ENCODE measurements at places on chromosomes 3 and 15. TPM values are rescaled to one million over a fixed set of nuclear protein-coding genes. Genes with fewer than 3 reads are reported as not detected.

Gene COL8A1
- not detected for total RNA-seq

Gene APPL1
- 68.7 TPM for total RNA-seq

Gene GRM2
- total RNA-seq: 0.16 TPM

Gene MITF
- total RNA-seq: 2.2 TPM

Gene BFSP2
- total RNA-seq: 0.41 TPM

Gene RTP1
- total RNA-seq: not detected

Gene THRB
- not detected for total RNA-seq

Gene EDC3
- total RNA-seq: 19.7 TPM

Gene ALS2CL
- total RNA-seq: 6.5 TPM

Gene NMNAT3
- total RNA-seq: not detected

Gene SLC49A4
- total RNA-seq: 19.8 TPM

Gene STRC
- total RNA-seq: 0.42 TPM

Gene VWA5B2
- 1.0 TPM for total RNA-seq

Gene ST8SIA2
- total RNA-seq: 2.1 TPM

Gene TM4SF4
- not detected for total RNA-seq

Gene CCR5
- total RNA-seq: not detected

Gene ANP32A
- total RNA-seq: 246 TPM

Gene PEX11A
- 2.0 TPM for total RNA-seq

Gene CCK
- not detected for total RNA-seq

Gene KCNAB1
- not detected for total RNA-seq

Gene CTXN2
- total RNA-seq: not detected

Gene C3orf22
- not detected for total RNA-seq

Gene KBTBD13
- total RNA-seq: 0.15 TPM

Gene INKA1
- total RNA-seq: 0.61 TPM

Gene SCN5A
- total RNA-seq: 13.1 TPM

Gene TAGLN3
- 19.1 TPM for total RNA-seq

Gene KLHL40
- 0.71 TPM for total RNA-seq

Gene LPCAT4
- total RNA-seq: 30.7 TPM

Gene KLF15
- 3.3 TPM for total RNA-seq

Gene PPARG
- total RNA-seq: 0.08 TPM

Gene PLS1
- total RNA-seq: 27.2 TPM

Gene GOLGA6D
- total RNA-seq: not detected

Gene LSMEM2
- not detected for total RNA-seq

Gene SPINT1
- not detected for total RNA-seq

Gene UACA
- 30.3 TPM for total RNA-seq

Gene LXN
- not detected for total RNA-seq

Gene IFT57
- 26.8 TPM for total RNA-seq

Gene FBXO40
- total RNA-seq: 0.02 TPM

Gene TEX55
- total RNA-seq: 0.10 TPM

Gene ALDH1A2
- total RNA-seq: 12.6 TPM

Gene ZPLD1
- total RNA-seq: 0.15 TPM

Gene GUCA1C
- total RNA-seq: not detected

Gene PIGZ
- 0.06 TPM for total RNA-seq

Gene LNP1
- total RNA-seq: 10.5 TPM

Gene HAUS2
- total RNA-seq: 54.7 TPM

Gene NOX5
- total RNA-seq: not detected

Gene POPDC2
- 0.10 TPM for total RNA-seq

Gene CNTN4
- total RNA-seq: 5.5 TPM

Gene ZBBX
- total RNA-seq: not detected

All from SJCRH30 (cell line).